Fibroblast of skin of right biceps (primary cell): ENCODE measurements at places on chromosomes 12 and 14.

DNA sequence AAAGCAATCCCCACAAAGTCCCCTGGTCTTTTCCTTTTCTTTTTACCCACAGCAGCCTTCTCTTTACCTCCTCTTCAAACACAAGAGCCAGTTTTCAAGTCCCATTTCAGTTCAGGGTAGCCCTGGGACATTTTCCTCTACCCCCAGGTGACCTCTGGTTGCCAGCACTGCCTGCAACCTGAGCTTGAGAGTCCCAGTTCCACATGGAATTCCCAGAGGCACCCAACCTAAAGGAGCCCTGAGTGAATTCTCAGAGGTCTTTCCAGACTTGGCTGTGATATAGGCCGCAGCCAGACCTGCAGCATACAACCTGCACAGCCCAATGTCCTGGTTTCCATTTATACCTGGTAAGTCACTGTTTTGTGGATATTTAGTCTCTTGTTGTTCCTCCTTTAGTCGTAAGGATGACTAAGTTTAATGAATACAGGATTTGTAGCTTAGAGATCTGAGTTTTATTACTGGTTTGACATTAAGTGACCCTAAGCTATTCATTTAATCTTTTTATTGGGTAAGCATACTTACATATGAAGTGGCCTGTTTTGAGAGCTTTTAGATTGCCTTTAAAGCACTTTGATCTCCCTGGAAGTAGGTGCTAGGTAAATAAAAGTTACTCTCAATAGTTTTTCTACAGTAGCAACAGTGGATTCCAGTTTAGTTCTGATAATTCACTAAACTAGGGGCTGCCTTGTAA is 159.8 kb downstream of the TGFB3 start:
- no peak for DNase-seq

DNA sequence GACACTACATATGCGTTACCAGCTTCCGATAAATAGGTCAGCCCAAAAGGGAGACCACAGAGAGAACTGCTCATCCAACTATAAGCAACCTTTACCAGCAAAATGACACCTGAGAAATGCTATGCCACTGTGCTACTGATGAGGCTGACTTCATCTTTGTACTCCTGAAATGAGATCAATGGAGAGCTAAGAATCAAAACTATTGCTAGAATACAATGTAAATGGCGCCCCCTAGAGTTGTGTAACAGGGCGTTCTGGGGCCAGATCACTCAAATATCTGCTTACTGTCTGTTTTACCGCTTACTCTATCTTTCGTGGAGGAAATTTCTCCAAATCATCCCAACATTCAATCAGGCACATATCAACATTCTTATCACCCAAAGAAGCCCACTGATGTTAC is 4.6 kb downstream of the ZNF384 start:
- no peak for DNase-seq

GRCh38 chr12:121579981-121580868 is 598 bp downstream of the KDM2B start:
- DNase-seq: peak; percentile 74

- DNase-seq: no peak
Observed at GRCh38 chr14:61380984-61381383, 59.6 kb downstream of the PRKCH start.

GRCh38 chr14:69726761-69727511 is 40.0 kb upstream of the SRSF5 start:
- DNase-seq: peak; percentile 69

DNA sequence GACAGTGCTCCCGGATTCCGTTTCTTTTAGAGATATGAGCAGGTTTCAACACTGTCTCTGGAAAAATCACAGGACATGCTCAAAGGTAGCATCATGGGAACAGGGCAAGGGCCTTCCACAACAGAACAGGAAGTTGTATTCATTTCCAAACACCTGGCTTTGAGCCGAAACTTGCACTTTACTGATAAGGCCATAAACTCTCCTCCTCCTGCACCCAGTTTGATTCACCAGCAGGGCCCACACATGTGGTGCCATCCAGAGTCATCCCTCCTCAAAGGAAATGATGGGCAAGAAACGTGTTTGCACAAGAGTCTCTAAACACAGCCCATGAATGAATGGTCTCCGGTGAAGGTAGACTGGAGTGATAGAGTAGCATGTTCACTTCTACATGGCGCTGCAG is 268.4 kb upstream of the FKBP4 start:
- DNase-seq: no peak

DNA sequence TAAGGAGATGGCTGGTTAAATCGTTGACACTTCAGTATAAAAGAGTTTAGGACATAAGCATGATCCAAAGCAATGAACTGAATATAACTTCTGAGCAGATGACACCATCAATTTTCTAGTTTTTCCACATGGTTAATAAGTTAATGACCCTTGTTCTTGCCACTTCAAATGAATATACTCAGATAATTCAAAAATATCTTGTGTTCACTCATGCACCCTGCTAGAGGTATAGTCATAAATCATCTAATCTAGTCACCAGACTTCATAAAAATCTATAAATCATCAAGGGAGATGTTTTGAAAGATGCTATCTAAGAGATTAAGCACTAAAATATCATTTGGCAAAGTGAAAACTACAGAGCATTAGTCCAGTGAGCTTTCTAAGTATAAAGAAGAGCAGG is 131.9 kb downstream of the MDGA2 start:
- no peak for DNase-seq

GRCh38 chr12:45231515-45232145 is 15.7 kb downstream of the ANO6 start:
- DNase-seq: peak; percentile 88

- no peak for DNase-seq
Observed at GRCh38 chr12:41466300-41466699, 278.2 kb downstream of the PDZRN4 start.

DNA sequence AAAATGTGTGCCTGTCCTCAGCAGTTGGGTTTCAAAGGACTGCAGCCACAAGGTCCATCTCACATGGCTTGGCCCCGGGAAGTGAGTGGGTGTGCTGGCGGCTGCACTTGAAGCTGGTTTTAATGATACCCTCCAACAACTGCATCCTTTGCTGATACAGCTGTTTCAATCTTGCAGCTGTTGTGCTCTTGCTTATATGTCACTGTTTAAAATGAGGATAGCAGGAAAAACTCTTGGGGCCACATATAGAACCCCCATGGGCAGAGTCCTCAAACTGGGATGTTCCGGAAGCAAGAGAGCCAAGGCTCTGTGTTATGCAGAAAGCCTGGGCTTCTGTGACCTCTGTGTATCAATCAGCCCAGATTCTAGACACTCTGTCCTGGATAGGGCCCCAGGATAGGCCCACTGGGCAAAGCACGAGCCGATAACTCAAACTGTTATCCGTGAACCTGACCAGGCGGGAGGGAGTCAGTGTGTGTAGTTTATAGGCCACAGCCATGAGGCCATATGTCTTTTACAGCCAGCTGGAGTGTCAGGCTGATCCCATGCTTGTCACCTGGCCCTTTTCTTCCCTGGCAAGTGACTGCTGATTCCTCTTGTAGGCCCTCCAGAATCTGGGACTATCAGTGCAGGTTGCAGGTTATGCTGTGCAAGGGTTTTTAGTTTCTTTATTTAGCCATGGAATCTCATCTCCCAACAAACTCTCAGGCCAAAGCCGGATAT is 74.3 kb downstream of the SSPN start:
- no peak for DNase-seq

DNA sequence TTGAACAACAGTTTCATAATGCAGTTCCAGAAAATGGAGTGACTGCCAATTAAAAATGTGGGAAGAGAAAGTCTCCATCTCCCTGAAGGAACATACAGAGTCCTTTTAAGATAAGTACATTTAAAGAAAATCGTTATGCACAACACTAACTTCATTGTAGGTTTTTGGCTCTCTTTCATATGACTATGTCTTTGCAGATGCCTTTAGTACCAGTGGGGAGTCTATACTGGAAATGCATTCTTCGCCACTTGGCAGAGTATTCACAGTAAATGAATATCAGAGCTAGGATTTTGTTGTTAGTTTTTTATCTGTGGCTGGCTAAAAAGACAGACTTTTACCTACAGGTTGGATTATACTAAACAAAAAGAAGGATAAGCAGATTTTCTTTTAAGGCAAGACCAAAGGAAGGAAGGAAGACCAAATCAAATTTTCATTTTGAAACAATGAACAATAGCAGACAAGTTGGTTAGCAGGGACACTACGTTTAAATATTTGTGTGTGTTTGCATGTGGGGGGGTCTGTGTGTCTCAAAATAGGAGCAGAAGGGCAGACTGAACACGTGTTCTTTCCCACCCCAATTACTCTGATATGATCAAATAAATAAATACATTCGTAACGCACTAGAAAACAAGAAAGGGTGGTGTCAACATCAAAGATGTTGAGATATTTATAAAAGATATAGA is 124.5 kb downstream of the BTG1 start:
- DNase-seq: no peak

- no peak for DNase-seq
Observed at GRCh38 chr14:104519721-104520120, 59.8 kb upstream of the C14orf180 start.

- no peak for DNase-seq
Observed at GRCh38 chr12:102043928-102044327, 17.9 kb downstream of the WASHC3 start.

DNA sequence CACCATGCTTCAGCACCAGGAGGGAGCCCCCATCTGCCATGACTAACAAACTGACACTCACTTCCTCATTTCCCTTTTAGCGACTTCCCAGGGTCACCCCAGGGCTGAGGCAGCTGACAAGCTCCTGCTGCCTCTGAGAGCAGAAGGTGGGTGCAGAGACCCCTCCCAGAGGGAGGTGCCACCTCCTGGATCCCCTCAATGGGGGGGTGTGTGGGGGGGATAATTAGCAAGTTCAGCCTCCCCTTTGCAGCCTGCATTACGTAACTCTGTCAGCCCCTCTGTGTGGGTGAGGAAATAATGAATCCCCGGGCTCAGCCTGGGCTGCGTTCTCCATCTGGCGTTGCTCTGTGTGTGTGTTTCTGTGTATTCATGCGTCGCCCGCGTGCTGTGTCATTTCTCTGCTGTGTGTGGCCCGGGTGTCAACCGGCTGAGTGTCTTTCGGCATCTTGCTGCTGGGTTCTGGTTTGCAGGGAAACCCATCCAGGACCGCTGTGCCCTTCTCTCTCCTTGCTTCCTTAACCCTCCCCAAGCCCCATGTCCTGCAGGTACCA is 28.0 kb downstream of the NOS1 start:
- no peak for DNase-seq

DNA sequence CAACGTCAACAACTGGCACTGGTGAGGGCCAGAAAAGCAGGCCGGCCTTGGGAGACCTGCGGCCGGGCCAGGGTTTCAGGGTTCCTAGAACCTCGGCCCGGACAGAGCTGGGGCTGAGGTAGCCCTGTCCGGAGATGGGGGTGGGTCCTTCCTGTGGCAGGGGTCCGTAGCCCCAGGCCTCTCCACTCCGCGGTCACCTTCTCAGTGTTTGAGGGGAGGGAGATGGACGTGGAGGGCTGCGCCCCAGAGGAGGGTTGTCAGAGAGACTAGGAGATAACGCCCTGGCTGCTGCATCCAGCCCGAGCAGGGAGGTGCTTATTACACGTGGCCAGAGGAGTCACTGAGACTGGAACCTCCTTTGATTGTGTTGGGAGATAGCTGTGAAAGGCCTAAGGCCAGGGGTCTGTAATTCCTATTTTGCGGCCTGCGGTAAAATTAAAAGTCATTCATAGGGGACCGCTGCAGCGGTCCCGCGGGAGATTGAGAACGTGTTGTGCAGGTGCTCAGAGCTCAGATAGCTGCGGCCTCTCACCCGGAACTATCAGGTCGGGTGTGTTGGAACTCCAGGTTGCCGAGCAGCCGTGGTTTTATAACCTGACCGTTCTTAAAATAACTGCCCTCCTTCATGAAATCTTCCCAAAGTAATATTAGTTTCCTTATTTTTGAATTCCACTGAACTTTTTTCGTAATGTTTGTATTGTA is 507 bp downstream of the AHSA1 start:
- peak; percentile 26 for DNase-seq

- DNase-seq: peak; percentile 83
Observed at GRCh38 chr12:49750027-49750995, 9.0 kb downstream of the TMBIM6 start.

DNA sequence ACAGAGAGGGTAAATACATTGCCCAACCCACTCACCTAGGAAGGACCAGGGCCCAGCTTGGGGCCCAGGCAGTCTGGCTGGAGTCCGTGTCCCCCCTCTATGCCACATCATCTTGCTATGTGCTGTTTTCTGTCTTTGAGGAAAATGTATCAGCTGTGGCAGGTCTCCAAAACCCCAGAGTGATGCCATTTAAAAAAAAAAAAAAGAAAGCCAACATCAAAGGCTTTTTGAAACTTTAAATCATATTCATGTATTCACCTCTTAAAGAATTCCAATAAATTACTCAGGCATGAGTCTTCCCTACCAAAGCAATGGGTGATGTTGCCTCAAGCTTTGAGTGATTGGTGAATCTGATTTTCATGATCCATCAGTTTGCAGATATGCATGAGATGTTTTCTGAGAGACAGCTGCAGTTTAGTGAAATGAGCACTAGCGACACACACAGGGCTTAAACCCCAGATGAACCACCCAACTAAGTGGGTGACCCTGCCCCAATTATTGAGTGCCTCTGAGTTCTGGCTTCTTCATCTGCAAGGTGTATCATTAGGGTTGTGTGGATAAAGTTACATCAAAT is 6.1 kb downstream of the KRT81 start:
- DNase-seq: peak; percentile 87

DNA sequence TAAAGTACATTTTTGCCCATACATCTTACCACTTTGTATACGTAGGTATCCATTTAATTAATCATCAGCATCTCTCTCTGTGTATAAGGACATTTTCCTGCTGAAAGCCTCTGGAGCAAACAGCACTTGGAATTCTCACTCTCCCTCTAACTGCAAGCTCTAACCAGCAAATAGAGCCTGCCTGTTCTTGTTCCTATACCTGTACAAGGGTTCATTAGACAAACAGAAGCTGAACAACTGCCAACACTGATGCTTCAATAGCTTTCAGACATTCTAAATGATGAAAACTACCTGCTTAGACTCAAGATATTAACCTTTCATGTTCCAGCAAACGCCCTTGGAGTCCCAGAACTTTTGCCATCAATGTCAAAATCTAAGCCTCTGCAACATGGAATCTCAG is 98.0 kb downstream of the KCNH5 start:
- DNase-seq: no peak

DNA sequence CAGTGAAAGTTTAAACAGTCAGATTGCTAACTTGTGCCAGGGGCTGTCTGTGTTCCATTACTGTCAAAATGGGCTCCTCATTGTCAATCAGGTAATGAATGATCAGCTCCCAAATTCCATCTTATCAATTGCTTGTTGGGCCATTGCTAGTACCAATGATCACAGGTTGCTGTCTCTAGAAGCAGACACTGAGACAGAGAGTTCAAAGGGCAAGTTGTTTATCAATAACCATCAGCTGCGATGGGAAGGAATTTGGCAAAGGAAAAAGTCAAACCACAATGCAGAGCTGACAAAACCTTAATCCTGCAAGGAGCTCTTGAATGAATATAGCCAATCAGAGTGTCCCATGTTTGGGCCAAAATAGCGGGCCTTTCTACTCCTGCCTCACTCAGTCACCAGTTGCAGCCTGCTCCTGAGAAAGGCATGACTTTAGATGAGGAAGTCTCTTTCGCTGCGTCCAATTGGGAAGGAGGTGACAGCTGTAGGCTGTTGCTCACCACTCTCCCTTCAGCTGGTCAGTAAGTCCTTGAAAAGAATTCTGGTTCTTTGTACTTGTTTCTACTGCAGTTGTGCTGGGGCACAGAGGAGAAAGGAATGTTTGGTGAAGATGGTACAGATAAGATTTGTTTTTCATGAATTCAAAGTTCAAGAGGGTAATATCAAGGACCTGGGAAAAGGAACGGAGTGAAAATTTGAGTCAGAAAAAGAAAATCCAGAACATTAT is 179.2 kb upstream of the PDE3A start:
- DNase-seq: no peak

- DNase-seq: no peak
Observed at GRCh38 chr12:85617307-85618091, 218.7 kb downstream of the RASSF9 start.

GRCh38 chr12:122079532-122080081 is 1.1 kb downstream of the MLXIP start:
- no peak for DNase-seq
